Activated CD4-positive, alpha-beta T cell treated with anti-CD3 and anti-CD28 coated beads for 1 hour (primary cell): ENCODE measurements at places on chromosomes 6 and 20.

- DNase-seq, result no peak
Measured at GRCh38 chr6:35071347-35071994, 69.7 kb downstream of the TCP11 start.

DNA sequence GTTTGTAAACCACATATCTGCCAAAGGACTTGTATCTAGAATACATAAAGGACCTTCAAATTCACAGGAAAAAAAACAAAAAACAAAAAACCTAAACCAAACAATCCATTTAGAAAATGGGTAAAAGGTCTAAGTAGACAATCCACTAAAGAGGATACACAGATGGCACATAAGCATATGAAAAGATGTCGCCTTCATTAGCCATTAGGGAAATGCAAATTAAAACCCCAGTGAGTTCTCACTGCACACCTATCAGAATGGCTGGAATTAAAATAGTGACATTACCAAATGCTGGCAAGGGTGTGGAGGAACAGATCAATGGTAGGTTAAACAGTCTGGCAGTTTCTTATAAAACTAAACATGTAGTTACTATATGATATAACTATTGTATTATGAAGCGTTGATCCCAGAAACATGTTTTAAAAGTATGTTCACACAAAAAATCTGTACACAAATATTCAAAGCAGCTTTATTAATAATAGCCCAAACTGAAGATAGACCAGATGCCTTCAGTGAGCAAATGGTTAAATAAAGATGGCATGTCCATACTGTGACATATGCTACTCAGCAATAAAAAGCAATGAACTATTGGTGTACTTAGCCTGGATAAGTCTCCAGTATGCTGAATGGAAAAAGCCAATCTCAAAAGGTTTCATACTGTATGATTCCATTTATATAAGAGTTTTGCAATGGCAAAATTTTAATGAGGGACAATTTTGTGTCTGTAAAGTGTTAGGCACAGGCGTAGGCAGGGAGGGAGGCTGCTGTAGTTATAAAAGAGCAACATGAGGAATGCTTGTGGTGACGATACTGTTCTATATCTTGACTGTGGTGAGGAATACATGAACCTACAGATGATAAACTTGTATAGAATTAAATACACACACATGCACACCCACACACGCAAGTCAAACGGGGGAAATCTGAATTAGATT, 43.9 kb downstream of the PLCB1 start:
- no peak for DNase-seq

DNA sequence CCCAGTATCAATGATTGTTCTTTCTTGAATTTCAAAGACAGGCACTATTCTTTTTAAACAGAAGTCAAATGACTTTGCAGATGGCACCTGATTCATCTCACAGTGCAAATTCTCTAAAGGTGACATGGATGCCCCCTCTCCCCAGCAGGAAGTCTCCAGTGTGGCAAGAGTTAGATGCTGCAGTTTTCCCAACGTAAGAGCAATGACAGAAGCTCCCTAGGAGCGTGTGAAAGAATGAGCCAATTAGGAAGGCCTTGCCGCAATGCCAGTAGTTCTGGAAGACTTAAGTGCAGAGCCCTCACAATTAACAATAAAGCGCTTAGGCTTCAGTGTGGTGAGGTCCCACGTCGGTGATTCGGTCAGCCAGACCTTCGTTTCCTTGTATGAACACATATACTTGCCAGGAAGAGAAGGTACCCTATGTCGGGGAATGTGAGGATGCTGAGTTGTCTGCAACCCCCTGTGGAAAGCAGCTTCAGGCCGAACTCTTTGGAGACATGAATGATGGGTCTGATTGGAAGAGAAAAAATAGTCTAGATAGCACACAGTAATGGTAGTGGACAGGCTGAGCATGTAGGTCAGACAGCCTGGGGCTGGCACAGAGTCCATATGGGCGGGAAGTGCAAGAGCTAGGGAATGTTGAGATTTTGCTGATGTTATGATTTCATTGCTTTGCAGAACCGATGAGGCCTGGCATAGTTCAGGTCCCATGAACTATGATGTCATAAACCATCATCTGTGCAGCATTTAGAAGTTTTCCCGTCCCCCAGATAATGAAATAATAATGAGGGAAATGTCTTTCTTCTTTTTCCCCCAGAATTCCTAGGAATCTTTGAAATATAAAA, 132.6 kb downstream of the PHACTR1 start:
- DNase-seq, result no peak

DNA sequence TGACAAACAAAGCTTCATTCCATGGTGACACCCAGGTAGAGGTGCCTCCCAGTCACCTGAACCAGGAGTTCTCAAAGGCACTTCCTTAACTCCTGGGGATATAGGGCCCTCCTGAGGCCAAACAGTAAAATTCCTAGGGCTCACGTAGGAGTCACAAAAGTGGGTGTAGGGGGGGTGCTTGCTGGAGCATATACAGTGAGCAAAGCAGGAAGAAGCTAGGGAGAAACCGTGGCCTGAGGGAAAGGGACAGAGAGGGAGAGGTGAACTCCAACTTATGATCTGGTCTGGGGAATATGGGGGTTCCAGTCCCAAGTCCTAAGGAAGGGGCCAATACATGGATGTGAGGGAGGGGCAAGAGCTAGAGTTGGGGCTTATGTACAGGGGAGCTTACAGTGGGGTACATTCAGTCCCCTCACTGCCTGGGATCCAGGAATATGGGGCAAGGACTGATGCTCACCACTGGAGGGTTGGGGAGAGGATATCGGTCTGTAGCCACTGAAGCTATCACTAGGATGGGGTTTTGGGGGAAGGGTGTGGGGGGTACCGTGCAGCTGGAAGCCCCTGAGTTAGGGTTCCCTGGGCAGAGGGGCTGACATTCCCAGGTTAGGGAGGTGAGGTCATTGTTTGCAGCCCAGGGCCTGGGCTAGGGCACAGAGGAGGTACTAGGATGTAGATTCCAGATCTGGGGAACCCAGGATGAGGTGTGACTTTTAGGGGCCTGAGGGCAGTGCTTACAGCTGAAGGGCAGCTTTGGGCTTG, 950 bp downstream of the PEDS1 start:
- DNase-seq, result no peak

GRCh38 chr6:112030206-112030960, 23.5 kb upstream of the CCN6 start:
- no peak for DNase-seq

DNA sequence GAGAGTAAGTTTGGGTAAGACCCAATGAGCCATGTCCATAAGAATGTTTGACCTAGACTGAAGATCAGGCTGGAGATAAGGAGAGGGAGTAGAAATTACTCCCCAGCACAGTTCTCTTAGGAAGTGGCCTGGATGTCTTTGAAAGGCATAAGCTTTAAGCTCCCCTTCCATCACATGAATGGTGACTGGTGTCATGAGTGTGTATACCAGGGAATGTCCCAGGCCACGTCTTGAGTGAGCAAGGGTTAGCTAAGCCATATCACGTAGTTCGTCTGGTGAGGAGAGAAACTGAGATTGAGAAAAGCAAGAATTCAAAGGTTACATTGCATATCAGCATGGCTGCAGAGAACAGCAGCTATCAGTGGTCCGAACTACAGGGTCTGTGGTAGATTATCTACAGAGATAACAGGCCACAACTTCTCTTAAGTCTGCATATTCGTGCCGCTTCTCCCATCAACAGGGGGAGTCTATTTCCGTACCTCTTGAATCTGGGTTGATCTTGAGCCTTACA, 60.1 kb upstream of the BMP2 start:
- no peak for DNase-seq

- DNase-seq, result no peak
Measured at GRCh38 chr6:108665495-108666196, 104.9 kb downstream of the FOXO3 start.

DNA sequence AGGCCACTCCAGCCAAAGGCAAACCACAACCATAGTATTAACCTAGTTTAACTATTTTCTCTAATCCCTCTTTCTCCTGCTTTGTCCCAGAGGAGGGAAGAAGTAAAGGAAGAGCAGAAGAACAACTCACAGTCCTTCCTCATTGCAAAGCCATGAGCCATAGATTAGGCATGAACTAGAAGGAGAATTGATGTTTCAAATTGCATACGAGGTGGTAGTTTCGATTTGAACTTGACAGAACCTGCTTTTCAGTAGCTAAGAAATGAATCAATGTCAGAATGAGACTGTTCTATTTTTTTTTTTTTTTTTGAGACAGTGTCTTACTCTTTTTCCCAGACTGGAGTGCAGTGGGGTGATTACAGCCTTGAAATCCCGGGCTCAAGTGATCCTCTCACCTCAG, 48.3 kb downstream of the PROKR2 start:
- DNase-seq, result no peak

DNA sequence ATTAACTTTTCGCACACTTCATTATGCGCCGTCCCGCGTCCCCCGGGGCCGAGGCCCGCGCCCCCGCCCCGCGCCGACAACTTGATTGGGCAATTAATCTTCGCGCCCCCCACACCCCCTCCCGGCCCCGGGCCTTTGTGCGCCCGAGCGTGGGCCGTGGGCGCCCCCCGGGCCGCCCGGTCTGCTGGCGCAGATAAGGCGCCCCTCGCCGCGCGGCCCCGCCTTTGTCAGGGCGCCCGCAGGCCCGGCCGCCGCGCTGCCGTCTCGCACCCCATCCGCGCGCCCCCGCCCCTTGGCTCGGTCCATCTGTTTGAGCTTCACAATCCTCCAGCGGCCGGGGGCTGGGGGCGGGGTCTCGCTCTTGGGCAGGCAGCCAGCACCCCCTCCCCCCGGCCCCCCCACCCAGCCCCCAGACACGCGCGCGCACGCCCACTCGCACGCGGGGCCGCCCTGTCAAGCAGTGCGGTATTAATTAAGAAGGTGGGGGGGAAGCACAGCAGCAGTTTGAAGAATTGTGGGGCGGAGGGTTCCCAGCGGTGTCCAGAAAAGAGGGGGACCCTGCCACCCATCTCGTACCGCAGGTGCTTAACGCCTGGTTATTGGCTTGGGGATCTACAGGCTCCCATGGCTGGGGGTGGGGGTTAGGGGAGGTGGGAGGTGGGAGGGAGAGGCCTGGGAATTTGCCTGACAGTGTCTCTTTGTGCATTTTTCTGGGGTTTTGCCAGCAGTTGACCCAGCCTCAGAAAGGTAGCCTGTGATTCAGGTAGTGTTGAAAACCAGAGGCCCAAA, 34.6 kb upstream of the SCRT2 start:
- DNase-seq, result no peak

GRCh38 chr6:105835373-105835772, 250.8 kb upstream of the PRDM1 start:
- no peak for DNase-seq

DNA sequence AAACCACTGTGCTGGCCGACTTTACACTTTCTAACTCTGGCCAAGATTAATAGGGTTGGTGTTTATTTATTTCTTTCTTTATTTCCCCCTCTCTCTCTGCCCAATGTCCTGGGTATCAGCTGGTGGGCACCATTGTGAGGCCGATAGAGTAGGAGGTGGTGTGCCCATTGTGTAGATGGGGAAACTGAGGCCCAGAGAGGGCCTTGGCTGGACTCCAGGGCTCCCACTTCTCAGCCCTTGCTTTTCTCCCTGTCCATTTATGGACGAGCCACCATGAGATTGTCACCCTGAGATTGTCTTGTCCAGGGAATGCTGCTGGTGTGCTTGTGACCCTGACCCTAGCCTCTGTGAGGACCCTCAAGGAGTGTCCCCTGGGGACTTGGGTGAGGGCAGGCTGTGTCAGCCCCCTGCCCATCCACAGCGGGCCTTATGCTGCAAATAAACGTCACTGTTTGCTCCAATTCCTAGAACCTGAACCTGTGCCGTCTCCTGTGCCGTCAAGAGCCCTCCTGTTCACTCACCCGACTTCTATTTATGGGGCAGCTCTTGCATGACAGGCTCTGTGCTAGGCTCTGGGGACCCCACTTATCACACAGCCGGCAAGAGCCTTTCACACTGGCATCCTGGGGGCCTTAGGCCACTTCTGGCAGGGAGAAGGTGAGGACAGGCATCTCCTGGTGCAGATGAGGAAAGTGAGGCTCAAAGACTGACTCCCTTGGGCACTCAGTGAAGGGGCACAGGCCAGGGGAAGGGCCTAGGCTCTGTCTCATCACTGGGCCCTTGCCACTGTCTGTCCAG, 24.8 kb downstream of the SUN5 start:
- DNase-seq, result no peak

GRCh38 chr20:10531848-10532247, 96.7 kb downstream of the SLX4IP start:
- DNase-seq, result no peak

- no peak for DNase-seq
Measured at GRCh38 chr20:2118783-2119182, 17.2 kb downstream of the STK35 start.

DNA sequence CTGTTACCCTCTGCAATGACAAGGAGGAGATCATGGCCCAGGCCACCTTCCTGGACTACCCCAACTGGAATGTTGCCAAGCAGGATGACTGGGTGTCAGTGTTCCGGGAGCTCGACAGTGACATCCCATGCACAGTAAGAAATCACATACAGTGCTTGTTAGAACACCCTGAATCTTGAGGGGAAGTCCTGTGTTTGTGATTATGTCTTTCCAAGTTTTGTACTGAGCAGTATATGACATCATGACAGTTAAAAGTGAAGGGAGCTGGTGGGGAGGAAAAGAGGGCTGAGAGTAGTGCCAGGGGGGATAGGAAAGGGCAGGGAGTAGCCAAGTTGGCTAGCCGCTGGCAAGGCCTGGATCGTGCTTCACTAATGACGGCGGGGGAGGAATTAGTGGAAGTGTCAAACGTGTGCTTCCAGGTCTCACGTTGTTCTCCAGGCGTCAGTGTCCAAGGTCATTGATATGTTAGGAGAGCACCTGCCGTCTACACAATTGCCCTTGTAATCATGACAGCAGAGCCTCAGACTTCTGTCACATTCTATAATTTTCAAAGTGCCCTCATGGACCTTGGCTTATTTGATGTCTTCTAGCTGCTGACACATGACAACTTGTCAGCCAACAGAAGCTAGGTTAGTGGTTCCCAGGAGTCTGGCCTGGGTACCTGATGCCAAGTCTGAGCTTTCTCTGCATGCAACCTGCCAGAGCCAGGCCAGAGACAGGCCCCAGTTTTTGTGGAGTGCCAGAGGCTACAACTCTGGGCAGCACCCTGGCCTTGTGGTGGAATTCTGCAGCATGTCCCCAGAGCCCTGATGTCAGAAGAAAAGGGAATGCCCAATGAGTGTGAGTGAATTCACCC, 18.8 kb downstream of the CFAP61 start:
- DNase-seq, result no peak

DNA sequence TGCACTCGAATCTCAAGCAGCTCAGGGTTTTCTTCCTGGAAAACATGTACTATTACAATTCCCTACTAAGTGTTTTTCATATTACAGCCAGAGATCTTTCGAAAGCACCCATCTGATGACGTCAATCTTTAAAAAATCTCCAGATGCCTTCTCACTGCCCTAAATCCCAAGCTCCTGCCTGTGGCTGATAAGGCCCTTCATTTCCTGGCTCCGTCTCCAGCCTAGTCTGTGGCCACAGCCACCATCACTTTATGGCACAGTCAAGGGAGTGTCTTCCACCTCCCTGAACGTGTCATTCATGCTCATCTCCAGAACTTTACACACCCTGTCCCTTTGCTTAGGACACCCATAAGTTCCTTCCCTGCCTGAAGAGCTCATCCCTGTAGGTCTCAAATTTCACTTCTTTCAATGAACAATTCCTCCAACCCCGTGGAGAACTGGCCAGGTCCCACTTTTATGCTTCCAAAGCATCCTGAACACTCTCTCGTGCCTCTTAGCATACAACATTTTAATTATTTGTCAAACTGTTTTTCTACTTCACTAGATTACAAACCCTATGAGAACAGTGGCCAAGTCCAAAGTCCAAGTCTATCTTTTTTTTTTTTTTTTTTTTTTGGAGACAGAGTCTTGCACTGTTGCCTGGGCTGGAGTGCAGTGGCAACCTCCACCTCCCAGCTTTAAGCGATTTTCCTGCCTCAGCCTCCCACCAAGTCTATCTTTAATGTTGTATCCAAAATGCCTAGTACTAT, 106.1 kb upstream of the AGPAT4 start:
- DNase-seq, result no peak

GRCh38 chr6:56816370-56816769, 138.5 kb upstream of the BEND6 start:
- no peak for DNase-seq
